ENCODE measurements at places on chromosomes 6 and 20. TPM values are rescaled to one million over a fixed set of nuclear protein-coding genes. Genes with fewer than 3 reads are reported as not detected.

GRCh38 chr6:55957961-55958422 is 82.6 kb upstream of the BMP5 start:
- H3K27ac ChIP-seq = no peak overlapping the region
- H3K36me3 ChIP-seq = no peaks in the 10 kb centered on the region
- DNase-seq = no peak
- no peak overlapping the region for H3K4me3 ChIP-seq

DNA sequence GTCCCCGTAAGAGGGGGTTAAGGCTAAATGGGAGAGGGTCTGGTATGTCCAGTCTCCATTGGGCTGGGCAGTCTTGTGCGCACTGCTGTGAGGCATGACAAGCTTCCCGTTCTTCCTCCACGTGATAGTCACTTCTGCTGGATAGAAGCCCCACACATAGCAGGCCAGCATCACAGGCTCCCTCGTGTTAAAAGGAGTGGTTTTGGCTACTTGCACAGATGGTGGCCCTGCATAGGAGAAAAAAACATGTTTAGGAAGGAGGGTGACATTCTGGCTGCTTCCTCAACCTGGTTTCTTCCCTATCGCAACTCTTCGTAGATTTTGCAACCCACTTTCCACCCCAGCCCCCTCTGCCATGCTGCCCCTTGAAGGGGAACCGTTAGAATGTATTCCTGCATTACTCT is 3.6 kb downstream of the HLA-DMB start:
- no peaks in the 10 kb centered on the region for H3K36me3 ChIP-seq
- H3K4me1 ChIP-seq = peaks cover 29% of the 10 kb centered on the region
- H3K27me3 ChIP-seq = peaks cover 4% of the 10 kb centered on the region
- no peak for DNase-seq
- no peak overlapping the region for H3K27ac ChIP-seq

GRCh38 chr20:40765814-40766480 is 76.9 kb upstream of the MAFB start:
- H3K4me1 ChIP-seq = no peaks in the 10 kb centered on the region
- DNase-seq = no peak
- H3K27me3 ChIP-seq = peaks cover 7% of the 10 kb centered on the region
- H3K27ac ChIP-seq = no peak overlapping the region
- no peak overlapping the region for H3K4me3 ChIP-seq

DNA sequence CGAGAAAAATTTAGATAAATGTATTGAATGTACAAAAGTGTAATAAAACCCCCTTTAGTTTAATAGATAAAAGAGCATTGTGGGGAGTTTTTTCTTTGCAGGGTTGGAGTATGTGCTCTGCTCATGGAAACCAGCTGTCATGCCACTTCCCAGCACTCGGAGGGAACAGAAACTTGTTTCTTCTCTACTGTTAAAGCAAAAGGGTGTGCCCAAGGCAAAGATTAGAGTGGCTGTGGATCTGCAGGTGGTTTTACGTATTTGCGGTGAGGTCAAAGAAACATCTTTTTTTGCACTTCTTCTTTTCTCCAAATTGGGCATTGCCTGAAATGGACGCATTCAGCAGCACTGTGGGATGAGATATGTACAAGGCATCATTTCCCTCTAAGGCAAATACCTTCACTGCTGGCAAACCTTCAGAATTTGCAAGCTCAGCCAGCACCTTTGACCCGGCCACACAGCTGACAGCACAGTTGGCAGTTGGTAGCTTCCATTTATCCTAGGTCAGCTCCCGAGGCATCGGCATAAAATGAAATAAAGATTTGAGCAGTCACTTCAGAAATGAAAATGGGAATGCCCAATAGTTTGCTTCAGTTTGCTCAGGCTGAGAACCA is 178.4 kb upstream of the EYA4 start:
- no peak overlapping the region for H3K27ac ChIP-seq
- H3K36me3 ChIP-seq = no peaks in the 10 kb centered on the region
- H3K27me3 ChIP-seq = no peaks in the 10 kb centered on the region
- no peak overlapping the region for H3K4me3 ChIP-seq
- no peak for DNase-seq
- H3K4me1 ChIP-seq = no peaks in the 10 kb centered on the region

DNA sequence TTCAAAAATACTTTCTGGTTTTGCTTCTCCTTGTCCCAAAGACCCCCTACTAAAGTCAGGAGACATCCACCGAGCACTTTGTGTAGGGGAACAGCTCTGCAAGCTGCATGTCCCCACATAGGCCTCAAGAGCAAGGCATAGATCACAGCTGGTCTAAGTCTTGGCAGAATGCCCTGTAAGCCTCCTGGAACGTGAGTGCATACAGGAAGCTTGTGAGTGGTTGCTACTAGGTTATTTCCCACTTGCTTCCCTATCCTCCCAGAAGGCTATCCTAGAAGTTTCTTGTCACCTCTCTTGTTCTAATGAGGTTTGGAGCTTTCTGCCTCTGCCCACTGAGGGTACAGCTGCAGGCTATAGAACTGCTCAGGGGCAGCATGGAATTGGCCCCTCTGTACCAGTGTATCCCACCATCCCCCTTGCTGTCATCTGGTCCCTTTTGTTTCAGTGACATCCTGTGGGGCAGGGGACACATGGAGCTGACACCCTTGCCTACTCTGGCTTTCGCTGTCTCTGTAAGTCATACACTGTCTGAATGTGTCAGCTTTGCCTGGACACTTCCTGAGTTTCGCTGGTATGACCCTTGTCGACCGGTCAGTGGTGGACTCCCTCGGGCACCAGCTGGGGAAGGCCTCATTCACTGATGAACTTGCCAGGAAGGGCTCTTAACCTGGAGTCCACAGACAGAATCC is 35.6 kb upstream of the KCNK16 start:
- no peaks in the 10 kb centered on the region for H3K4me1 ChIP-seq
- no peaks in the 10 kb centered on the region for H3K36me3 ChIP-seq
- no peak overlapping the region for H3K4me3 ChIP-seq

DNA sequence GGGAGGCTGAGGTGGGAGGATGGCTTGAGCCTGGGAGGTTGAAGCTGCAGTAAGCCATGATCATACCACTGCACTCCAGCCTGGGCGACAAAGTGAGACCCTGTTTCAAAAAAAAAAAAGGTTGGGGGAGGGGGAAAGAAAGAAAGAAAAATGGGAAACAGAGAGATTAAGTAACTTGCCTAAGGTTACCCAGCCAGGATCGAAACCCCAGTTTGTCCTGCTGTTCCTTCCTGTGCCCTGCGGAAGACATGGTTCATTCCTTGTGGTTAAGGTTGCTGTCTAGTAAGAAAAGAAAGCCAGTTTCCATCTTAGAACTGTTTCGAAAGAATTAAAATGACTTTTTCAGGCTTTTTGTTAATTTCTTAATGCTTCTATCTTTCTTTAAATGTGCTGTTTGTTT is 29.8 kb downstream of the C6orf89 start:
- no peak overlapping the region for H3K27ac ChIP-seq
- no peak overlapping the region for H3K4me3 ChIP-seq
- H3K27me3 ChIP-seq = no peaks in the 10 kb centered on the region
- DNase-seq = no peak
- peaks cover 67% of the 10 kb centered on the region for H3K36me3 ChIP-seq

DNA sequence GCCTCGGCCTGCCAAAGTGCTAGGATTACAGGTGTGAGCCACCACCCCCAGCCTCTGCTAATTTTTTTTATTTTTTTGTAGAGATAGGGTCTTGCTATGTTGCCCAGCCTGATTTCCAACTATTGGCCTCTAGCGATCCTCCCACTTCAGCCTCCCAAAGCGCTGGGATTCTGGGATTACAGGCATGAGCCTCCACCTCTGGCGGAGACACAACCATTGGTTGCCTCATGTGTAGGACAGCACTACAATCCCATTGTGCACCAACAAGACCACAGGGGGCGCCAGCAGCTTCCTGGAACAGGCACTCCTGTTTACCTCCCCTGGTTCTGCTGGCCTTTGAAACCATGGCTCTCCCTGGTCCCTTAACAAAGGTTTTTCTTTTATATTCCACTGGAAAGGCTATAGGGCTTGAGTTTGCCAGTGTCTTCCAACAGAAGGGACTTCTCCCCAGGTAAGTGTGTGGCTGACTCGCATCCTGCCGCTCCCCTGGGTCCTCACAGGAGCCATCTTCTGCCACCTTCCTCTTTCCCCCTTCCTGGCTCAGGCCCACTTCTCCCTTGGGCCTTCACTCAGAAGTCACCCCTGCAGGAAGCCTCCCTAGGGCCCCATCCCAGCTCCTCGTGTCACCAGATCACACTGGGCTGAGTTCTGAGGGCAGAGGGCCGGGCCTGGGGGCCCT is 39.2 kb upstream of the TLDC2 start:
- H3K27me3 ChIP-seq = no peaks in the 10 kb centered on the region
- peaks cover 18% of the 10 kb centered on the region for H3K4me1 ChIP-seq
- H3K27ac ChIP-seq = peak overlapping the region; percentile 82
- H3K4me3 ChIP-seq = peak overlapping the region; percentile 71

GRCh38 chr6:127177030-127177922 is 58.8 kb downstream of the RSPO3 start:
- peaks cover 12% of the 10 kb centered on the region for H3K27me3 ChIP-seq
- no peak for DNase-seq
- H3K4me3 ChIP-seq = no peak overlapping the region
- H3K4me1 ChIP-seq = no peaks in the 10 kb centered on the region
- H3K27ac ChIP-seq = no peak overlapping the region

- H3K27ac ChIP-seq = peak overlapping the region; percentile 17
- no peaks in the 10 kb centered on the region for H3K27me3 ChIP-seq
- H3K4me3 ChIP-seq = no peak overlapping the region
- peaks cover 62% of the 10 kb centered on the region for H3K4me1 ChIP-seq
- DNase-seq = no peak
Observed at GRCh38 chr6:340991-341827, 48.9 kb downstream of the DUSP22 start.

DNA sequence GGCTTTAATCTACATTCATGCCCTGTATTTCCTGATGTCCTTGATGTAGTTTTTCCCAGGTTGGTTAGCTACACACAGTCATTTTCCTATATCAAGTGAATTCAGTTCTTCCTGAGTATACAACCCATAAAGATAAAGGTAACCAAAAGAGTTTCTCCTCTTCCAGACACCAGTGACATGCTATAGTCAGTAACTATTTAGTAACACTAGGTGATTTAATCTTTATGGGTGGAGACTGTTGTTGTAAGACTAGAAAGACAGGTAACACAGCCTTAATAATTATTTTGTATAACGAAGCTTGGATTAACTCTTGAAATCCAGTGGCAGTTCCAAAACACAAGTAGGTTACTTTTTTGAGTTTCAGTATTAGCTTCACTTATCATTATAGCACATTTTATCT is 17.6 kb downstream of the MCUR1 start:
- no peak overlapping the region for H3K27ac ChIP-seq
- no peak for DNase-seq
- H3K27me3 ChIP-seq = no peaks in the 10 kb centered on the region

DNA sequence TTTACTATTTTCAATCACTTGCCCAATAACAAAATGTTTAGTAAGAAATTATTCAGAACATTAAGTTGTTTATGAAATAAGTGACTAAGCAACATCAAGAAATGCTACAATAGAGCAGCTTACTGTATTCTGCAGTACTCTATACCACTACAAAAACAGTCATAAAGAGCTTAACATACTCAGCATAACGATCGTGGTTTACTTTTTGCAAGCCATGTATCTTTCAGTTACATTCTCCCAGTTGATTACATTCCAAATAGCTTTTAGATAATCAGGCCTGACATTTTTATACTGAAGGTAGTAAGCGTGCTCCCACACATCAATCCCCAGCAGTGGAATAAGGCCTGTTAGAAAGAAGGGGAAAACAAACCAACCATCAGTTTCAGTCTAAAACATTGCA is 10.7 kb downstream of the SOD2 start:
- no peaks in the 10 kb centered on the region for H3K27me3 ChIP-seq
- H3K4me3 ChIP-seq = no peak overlapping the region

- no peak for DNase-seq
- H3K4me3 ChIP-seq = no peak overlapping the region
- no peaks in the 10 kb centered on the region for H3K27me3 ChIP-seq
Observed at GRCh38 chr6:33534702-33535101, 45.4 kb downstream of the BAK1 start.

GRCh38 chr6:157432231-157432891 is 51.4 kb downstream of the ZDHHC14 start:
- H3K27ac ChIP-seq = no peak overlapping the region
- peaks cover 23% of the 10 kb centered on the region for H3K4me1 ChIP-seq
- no peak for DNase-seq

- no peak overlapping the region for H3K4me3 ChIP-seq
- no peak for DNase-seq
- H3K27me3 ChIP-seq = no peaks in the 10 kb centered on the region
- no peak overlapping the region for H3K27ac ChIP-seq
Observed at GRCh38 chr6:122663981-122664380, 53.8 kb downstream of the PKIB start.

GRCh38 chr6:20433321-20433720 is 31.6 kb downstream of the E2F3 start:
- no peaks in the 10 kb centered on the region for H3K27me3 ChIP-seq
- H3K36me3 ChIP-seq = peaks cover 70% of the 10 kb centered on the region
- H3K27ac ChIP-seq = no peak overlapping the region
- H3K4me1 ChIP-seq = peaks cover 7% of the 10 kb centered on the region
- no peak overlapping the region for H3K4me3 ChIP-seq

DNA sequence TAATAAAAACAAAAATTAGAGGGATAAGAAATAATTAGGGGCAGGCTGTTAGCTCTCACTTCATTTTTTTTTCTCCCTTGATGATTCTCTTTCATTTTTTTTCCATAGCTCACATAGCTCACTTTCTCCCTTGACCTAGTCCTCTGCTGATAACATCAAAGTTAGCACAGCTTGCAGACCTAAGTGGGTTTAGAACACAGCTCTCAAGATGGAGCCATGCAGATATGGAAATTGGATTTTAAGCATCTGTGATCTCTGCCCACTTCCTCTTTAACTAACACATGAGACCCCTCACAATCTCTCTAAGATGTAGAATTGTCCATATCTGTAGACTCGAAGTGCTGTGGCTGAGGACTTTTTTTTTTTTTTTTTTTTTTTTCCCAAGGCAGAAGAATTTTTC is 257.1 kb downstream of the SOX4 start:
- H3K4me3 ChIP-seq = no peak overlapping the region
- H3K27me3 ChIP-seq = no peaks in the 10 kb centered on the region
- DNase-seq = no peak
- H3K36me3 ChIP-seq = no peaks in the 10 kb centered on the region
- peaks cover 29% of the 10 kb centered on the region for H3K4me1 ChIP-seq

- H3K27ac ChIP-seq = no peak overlapping the region
- H3K4me3 ChIP-seq = no peak overlapping the region
- no peak for DNase-seq
Observed at GRCh38 chr20:61674688-61675087, 391.0 kb downstream of the TAF4 start.

The NMBR gene
- total RNA-seq = not detected

The BTNL2 gene
- not detected for total RNA-seq

The IL17A gene
- not detected for total RNA-seq

The OPRL1 gene
- 0.41 TPM for total RNA-seq

The MAP3K5 gene
- total RNA-seq = 6.5 TPM

The HTR1B gene
- total RNA-seq = not detected

The BFSP1 gene
- 0.51 TPM for total RNA-seq

The ZNF343 gene
- 13.5 TPM for total RNA-seq

The SYCP2 gene
- total RNA-seq = 4.6 TPM

The CRIP3 gene
- total RNA-seq = 0.34 TPM

The CAGE1 gene
- total RNA-seq = 0.16 TPM

The RRBP1 gene
- total RNA-seq = 73.1 TPM

The ERVFRD-1 gene
- total RNA-seq = not detected
